ENCODE measurements at places on chromosomes 4 and X.

- no peaks in the 10 kb centered on the region for H3K36me3 ChIP-seq
- DNase-seq: no peak
- no peaks in the 10 kb centered on the region for H3K27me3 ChIP-seq
- no peak overlapping the region for H3K4me3 ChIP-seq
Observed at GRCh38 chrX:21960569-21961541, 20.3 kb downstream of the SMS start.

DNA sequence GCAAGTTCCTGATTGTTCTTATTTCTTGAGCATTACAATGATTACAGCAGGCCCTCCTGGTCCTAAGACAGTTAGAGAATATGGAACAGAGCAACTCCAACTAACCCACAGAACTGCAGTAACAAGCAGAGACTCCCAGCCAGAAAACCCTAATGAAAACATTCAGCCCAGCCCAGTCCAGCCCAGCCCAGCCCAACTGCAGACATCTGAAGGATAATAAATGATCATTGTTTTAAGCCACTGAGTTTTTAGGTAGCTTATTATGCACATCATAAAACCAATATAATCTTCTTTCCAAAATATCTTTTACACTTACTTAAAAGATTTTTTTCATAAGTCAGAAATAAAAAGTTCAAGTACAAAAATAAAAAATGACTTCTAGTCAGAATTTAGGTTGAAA is 51.3 kb downstream of the SPOCK3 start:
- no peaks in the 10 kb centered on the region for H3K27me3 ChIP-seq
- no peaks in the 10 kb centered on the region for H3K4me1 ChIP-seq
- H3K36me3 ChIP-seq: no peaks in the 10 kb centered on the region
- H3K4me3 ChIP-seq: no peak overlapping the region

DNA sequence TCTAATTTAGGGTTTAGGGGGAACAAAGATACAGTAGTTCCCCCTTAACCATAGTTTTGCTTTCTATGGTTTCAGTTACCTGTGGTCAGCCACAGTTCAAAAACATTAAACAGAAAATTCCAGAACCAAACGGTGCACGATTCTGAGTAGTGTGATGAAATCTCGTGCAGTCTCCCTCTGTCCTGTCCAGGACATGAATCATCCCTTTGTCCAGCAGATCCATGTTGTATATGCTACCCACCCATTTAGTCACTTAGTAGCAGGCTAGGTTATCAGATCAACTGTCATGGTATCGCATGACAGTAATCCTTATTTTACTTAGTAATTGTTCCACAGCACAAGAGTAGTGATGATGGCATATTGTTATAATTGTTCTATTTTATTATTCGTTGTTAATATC is 556.1 kb downstream of the IL1RAPL1 start:
- H3K4me1 ChIP-seq: no peaks in the 10 kb centered on the region
- DNase-seq: no peak
- H3K4me3 ChIP-seq: no peak overlapping the region

DNA sequence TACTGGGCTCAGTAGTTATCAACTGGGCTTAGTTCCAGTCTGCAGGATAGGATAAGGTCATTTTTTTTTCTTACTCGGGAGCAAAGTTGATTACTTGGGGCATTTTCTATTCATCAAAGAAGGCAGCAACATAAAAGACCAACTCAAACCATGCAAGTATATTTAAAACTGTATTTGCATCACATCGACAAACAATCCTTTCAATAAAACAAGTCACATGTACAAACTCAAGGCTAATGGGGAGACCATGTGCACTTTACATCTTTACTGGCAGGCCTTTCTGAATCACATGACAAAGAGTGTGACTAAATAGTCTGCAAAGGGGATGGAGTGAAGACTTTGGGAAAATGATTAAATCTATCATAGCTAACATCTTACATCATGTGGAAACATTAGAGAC is 610.4 kb upstream of the BOD1L1 start:
- DNase-seq: no peak
- no peaks in the 10 kb centered on the region for H3K4me1 ChIP-seq
- no peaks in the 10 kb centered on the region for H3K36me3 ChIP-seq
- H3K27me3 ChIP-seq: no peaks in the 10 kb centered on the region
- no peak overlapping the region for H3K4me3 ChIP-seq

DNA sequence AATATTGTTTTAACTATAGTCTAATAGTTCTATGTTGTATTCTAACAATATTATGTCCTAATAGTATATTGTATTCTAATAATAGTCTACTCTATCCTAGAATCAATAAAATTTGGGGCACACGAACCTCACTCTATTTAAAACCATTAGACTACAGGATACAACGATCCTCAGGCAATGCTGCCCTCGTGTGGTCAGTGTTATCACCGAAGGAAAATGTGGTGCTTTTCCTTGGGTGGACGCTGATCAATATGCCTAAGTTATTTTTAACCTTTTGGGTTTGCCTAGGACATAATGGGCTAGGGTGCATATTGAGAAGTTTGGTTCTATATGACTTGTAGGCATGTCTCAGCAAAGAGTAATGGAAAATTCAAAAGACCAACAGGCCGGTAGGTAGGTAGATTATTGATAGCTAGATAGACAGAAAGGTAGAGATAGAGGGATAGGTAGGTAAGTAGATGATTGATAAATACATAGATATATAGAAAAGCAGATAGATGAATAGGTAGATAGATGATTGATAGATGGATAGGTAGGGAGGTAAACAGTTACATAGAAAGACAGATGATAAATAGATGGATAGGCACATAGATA is 75.1 kb downstream of the PRKX start:
- H3K36me3 ChIP-seq: peaks cover 22% of the 10 kb centered on the region
- H3K27me3 ChIP-seq: no peaks in the 10 kb centered on the region

DNA sequence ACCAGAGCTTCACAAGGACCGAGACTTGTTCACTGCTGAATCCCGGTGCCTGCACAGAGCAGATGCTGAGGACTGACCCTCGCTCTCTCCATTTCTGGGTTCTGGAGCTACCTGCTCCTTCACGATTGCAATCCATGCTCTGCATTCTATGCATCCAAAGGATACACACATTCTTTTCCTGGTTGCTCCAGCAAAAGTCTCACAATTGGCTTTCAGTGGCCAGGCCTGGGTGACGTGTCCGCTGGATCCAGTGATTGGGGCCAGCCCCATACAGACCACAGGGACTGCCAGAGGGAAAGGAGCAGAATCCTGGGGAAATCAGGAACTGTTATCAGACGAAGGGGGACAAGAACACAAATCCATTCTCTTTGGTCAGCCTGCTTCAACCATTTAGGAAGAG is 14.9 kb upstream of the CDKN2AIP start:
- H3K4me3 ChIP-seq: no peak overlapping the region
- no peak for DNase-seq
- peaks cover 38% of the 10 kb centered on the region for H3K4me1 ChIP-seq

DNA sequence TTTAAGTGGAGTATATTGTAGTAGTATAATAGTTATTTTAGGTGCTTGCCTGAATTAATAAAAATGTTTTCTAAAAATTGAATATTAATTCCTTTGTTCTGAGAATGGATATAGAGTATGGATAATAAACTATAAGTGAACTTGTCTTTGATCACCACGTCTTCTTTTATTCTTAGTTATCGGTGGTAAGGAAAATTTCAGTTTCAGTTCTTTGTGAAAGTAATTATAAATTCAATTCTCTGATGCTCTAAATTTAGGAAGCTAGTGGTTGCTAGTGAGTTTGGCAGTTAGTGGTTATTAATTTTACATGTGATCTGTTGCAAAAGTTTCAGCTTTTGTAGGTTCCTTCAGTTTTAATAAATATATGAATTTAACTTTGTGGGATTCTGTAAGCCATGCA is 30.8 kb downstream of the MRPL1 start:
- H3K27me3 ChIP-seq: no peaks in the 10 kb centered on the region
- no peaks in the 10 kb centered on the region for H3K4me1 ChIP-seq
- DNase-seq: no peak

- H3K4me3 ChIP-seq: no peak overlapping the region
- no peaks in the 10 kb centered on the region for H3K36me3 ChIP-seq
- H3K27ac ChIP-seq: no peak overlapping the region
- H3K27me3 ChIP-seq: no peaks in the 10 kb centered on the region
- DNase-seq: no peak
Observed at GRCh38 chrX:8138252-8138651, 32.8 kb downstream of the VCX2 start.

GRCh38 chr4:147052361-147052760 is 106.7 kb upstream of the TTC29 start:
- H3K4me1 ChIP-seq: no peaks in the 10 kb centered on the region
- H3K4me3 ChIP-seq: no peak overlapping the region
- peaks cover 3% of the 10 kb centered on the region for H3K27me3 ChIP-seq

DNA sequence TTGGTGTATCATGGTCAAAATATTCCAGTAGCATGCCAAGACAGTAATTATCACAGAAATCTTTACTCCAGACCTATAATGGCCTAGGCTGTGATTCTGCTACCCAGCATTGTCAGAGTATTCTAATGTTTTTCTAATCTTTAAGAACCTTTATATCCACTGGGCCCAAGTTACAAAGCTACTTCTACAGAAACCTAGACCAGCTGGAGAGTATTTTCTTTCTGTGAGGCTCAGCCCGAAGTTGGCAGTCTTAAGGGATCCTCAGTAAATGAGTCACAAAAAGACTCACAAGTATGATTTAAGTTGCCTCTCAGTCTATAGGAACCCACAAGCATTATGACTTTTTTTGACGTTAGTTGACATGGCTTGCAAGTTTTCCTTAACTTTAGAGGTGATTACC is 638.5 kb upstream of the FAM241A start:
- H3K27ac ChIP-seq: no peak overlapping the region
- DNase-seq: no peak
- H3K4me1 ChIP-seq: no peaks in the 10 kb centered on the region
- H3K4me3 ChIP-seq: no peak overlapping the region
- no peaks in the 10 kb centered on the region for H3K27me3 ChIP-seq

DNA sequence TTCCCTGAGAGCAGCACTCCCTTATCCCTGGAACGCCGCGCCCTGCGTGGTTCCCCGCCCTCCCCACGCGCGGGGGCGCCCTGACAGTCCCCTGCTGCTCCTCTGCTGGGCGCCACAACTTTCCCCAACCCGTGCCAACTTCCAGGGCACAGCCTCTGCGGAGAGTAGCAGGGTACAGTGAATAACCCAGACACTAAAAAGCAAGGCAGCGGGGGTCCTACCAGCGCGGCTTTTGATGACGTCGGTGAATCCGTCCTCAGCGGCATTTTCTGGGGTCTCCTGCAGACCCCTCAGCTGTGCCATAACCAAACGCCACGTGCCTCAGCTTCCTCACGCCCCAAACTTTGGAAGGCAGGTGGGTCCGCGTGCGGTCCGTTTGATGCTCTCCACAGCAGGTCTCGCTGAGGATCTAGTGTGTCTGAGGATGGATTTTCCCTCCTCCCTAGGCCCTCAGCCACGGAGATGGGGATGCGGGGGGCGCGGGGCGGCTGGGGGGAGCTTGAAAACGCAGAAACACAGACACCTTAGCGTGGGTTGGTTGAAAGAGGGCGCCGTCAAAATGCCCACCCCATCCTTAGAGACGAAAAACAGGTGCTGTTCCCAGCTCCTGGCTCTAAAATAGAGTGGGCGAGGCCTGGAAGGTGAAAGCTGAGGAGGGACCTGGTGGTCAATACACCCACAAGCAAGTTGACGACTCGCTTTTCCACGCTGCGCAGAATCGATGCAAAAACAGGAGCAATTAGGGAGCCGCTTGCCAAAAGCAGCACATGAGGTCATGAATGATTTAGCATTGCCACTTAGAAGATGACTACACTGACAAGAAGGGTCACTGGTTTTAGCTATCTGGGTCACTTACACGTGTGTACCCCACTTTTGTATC is 405.6 kb downstream of the FAM47A start:
- H3K27me3 ChIP-seq: no peaks in the 10 kb centered on the region
- H3K27ac ChIP-seq: no peak overlapping the region
- no peaks in the 10 kb centered on the region for H3K36me3 ChIP-seq
- no peak for DNase-seq
- no peak overlapping the region for H3K4me3 ChIP-seq

DNA sequence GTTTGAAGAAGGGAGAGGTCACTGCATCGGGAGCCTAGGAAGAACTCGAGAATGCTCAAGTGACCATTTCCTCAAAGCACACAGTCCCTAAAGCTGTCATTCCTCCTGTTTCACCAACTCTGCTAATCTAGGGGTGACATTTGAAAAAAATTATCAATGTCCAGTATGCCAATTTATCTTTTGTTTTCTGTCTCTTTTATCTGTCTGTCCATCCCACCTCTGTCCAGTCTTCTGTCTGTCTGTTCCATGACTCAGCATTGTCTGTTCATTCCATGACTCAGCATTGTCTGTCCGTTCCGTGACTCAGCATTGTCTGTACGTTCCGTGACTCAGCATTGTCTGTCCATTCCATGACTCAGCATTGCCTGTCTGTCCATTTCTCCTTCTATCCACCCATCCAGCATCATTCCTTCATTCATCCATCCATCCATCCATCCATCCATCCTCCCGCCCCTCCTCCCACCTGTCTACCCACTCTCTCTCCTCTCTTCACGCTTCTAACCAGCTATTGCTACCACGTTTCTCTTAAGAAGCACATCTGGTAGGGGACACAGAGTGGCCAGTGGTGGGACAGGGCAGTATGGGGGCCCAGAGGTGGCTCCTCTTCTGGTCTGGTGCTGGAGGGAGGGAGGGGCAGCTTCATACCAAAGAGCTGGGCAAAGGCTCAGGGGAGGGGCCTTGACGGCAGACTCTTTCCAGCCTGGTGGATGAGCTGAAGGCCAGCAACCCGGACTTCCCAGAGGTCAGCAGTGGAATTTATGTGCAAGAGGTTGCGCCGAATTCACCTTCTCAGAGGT is 34.1 kb downstream of the HTRA3 start:
- H3K27ac ChIP-seq: no peak overlapping the region
- no peaks in the 10 kb centered on the region for H3K36me3 ChIP-seq
- H3K27me3 ChIP-seq: no peaks in the 10 kb centered on the region
- H3K4me1 ChIP-seq: no peaks in the 10 kb centered on the region

DNA sequence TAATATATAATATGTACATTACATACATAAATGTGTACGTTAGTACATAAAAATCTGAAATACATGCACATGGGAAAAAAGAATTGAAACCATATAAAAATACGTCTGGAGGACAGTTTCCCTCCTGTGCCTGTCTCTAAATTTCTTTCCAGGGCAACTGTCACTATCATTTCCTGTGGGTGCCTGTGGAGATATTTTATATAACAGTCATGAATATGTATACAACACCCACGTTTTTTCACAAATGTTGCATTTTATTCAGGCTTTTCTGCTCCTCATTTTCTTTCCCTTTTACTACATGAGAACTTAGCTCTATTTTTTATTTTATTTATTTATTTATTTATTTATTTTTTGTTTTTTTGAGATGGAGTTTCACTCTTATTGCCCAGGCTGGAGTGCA is 24.2 kb upstream of the GRPEL1 start:
- peaks cover 8% of the 10 kb centered on the region for H3K27me3 ChIP-seq
- no peaks in the 10 kb centered on the region for H3K36me3 ChIP-seq
- no peak for DNase-seq
- no peak overlapping the region for H3K4me3 ChIP-seq

DNA sequence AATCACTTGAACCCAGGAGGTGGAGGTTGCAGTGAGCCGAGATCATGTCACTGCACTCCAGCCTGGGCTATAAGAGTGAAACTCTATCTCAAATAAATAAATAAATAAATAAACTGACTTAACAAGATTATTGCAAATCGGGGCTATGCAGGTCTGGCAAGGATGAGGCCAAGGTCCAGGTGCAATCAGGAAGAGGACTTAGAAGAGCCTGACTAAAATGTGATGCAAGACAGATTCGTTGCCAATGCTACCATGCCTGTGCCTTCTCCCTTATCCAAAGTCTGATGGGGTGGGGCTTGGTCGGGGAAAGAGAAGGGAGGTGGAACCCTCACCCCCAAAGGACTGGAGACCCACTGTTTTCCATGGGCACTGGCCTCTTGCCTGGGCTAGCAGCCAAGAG is 14.7 kb downstream of the ZCCHC13 start:
- no peak overlapping the region for H3K27ac ChIP-seq
- no peak for DNase-seq
- no peaks in the 10 kb centered on the region for H3K4me1 ChIP-seq
- no peaks in the 10 kb centered on the region for H3K36me3 ChIP-seq
